Activated CD8-positive, alpha-beta memory T cell treated with anti-CD3 and anti-CD28 coated beads for 1 hour (primary cell): ENCODE measurements at places on chromosomes 5 and 9.

GRCh38 chr5:23484096-23484495 is 23.3 kb upstream of the PRDM9 start:
- DNase-seq, result no peak

DNA sequence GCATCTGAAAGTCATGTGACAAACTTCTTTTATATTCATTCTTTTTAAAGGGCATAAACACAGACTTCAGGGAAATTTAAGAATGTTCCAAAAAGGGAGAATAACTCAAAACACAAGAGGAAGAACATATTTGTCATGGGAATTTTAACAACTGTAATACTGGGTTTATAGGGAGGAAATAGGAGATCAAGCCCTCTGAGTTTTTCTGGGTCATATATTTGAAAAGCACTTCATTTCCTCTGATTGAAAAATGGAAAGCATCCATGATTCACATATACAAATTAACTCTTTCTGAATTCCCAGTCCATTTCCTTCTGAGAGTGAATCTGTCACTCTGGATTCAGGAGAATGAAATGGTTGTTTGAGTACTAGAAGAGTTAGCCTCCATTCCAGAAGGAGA is 26.8 kb downstream of the LURAP1L start:
- DNase-seq, result no peak

GRCh38 chr5:177474002-177474476 is 605 bp upstream of the DBN1 start:
- DNase-seq, result no peak

GRCh38 chr9:108245901-108246300 is 609.9 kb downstream of the ACTL7B start:
- no peak for DNase-seq

DNA sequence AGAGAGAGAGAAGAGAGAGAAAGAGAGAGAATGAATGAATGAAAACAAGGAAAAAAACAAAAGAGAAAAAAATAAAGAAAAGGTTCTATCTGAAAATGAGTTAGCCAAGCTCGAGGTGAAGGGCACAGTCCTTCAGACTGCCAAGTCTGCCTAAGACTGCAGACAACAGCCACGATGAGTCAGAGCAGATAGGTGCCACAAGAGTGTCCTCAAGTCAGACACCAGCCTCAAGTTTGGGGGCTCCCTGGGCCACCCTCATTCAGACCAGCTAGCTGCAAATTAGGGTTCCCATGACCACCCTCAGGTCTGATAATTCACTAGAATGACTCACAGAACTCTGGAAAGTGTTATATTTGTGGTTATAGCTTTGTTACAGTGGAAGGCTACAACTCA is 13.9 kb upstream of the HABP4 start:
- DNase-seq, result no peak

- no peak for DNase-seq
These were observed 20.7 kb downstream of the ZNF462 start for GRCh38 chr9:106883626-106884190.

- no peak for DNase-seq
These were observed 1.0 kb downstream of the AGTPBP1 start for GRCh38 chr9:85740787-85741094.

GRCh38 chr9:88390371-88390990 is 2.2 kb downstream of the SPIN1 start:
- no peak for DNase-seq

DNA sequence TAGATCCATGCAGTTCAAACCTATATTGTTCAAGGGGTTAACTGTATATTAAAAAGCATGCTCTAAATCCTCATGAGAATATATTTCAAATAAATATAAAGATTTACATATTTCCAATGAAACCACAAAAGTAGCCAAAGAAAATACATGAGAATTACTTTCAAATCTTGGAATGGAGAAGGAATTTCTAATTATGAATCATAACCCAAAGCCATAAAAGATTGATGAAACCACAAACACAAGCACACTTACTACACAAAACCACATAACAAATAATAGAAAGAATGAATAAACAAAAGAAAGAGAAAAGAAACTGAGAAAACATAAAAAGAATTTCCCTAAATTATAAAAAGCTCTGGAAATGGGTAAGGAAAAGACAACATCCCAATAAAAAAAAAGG is 16.0 kb downstream of the ERP44 start:
- DNase-seq, result no peak

GRCh38 chr5:6468104-6468503 is 19.4 kb downstream of the UBE2QL1 start:
- no peak for DNase-seq

DNA sequence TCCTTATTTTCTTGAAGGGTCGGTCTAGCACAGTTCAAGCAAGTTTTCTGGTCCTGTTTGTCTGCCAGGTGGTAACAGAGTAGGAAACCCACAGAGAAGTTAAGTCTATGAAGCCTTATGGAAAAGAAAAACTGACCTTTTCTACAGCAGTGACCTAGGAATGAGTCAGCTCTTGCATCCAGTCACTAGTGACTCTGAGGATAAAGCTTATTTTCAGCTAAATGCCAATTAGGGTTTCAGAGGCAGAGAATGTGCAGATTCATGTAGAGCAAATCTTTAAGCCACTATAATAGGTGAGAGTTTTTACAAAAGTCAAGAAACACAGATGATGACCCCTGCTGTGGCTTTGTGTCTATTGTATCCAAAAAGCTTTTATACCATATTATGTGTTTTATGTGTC is 100.7 kb downstream of the CWC27 start:
- no peak for DNase-seq
